ENCODE measurements at places on chromosomes 3 and 15.

DNA sequence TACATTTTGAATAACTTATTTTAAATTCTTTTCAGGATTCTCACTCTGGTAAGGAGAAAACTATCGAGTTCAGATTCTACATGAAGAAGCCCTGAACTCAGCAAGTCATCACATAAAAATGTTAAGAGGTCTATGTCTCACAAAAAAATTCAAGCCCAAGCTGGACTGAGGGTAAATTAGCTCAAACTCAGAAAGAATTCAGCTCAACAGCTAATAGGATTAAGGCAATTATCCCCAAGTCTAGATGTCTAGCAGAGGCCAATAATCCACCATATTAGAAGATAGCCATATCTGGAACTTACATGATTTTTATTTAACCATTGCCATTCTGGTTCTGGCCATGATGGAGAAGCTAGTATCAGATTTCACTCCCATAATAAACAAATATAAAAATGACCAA lies 909.7 kb downstream of the PLOD2 start:
- no peak for DNase-seq

DNA sequence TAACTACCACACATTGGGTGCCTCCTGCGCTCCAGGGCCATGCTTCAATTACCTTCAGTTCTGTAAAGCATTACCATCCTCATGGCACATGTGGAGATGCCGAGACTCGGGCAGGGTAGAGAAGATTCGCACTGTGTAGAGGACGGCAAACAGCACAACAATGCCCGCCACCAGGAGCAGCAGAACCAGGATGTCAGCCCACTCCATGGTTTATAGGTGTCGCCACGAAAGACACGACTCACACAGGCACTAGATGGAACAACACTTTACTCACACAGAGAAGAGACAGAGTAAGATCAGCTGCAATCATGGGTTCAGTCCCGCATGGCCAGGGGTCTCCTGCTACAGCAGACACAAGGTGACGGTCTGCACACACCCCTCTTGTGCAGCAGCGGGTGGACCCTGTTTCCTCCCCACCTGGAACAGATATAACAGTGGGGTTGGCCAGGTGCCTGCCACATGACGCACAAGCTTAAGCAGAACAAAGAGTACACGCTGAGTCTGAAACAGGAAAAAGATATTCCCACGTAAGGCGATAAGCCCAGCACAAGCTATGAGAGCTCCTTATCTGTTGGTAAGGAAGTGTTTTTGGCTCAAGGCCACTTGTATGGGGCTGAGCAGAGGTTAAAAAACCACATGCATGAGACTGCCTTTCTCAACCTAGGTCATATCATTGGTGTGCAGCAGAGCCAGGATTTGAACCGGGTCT lies 2.5 kb upstream of the TBC1D21 start:
- no peak for DNase-seq

- DNase-seq = no peak
These were observed 51.7 kb downstream of the MYO5C start for GRCh38 chr15:52243697-52244555.

- no peak for DNase-seq
These were observed 18.4 kb upstream of the SOX2 start for GRCh38 chr3:181693280-181693679.

- no peak for DNase-seq
These were observed 496.0 kb upstream of the THBS1 start for GRCh38 chr15:39084674-39085530.

- DNase-seq = no peak
These were observed 32.7 kb downstream of the GLDN start for GRCh38 chr15:51374131-51374530.

DNA sequence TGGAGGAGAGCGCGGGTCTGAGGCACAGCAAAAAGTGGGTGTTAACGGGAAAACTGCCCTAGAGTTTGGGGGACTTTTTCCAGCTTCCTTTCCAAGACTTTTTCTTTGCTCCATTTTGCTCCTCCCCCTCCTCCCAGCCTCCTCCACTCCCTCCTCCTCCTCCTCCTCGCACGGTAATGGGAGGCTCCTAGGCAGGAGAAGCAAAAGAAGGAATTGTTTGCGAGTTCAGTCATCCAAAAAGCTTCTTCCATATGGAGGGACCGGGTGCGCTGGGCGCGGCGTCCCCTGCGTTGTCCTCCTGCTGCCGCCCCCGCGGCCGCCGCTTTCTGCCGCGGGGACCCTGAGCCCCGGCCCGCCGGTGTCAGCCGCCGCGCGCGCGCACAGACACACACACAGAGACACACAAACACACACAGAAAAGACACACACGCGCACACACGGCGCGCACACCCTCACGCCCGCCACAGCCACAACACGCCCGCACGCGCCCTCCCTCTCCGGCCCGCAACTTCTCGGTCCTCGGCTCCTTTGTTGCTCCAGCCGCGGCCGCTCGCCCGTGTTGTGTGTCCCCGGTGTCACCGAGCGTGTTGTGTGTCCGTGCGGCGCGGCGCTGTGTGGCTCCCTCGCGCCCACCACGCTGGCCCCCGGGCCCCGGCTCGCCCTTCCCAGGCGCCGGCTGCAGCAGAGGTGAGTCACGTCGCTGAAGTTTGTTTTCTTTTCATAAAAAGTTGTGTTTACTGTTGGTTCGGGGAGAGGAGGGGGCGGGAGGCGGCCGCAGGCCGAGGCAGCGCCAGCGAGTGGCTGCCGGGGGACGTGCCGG lies at the start of gene BOC:
Gene BOC, plus strand, starts transcription at position 228 of the 820 bp plus-strand sequence. CDS start 38,246 bp downstream, outside the sequence.
- no peak for DNase-seq

DNA sequence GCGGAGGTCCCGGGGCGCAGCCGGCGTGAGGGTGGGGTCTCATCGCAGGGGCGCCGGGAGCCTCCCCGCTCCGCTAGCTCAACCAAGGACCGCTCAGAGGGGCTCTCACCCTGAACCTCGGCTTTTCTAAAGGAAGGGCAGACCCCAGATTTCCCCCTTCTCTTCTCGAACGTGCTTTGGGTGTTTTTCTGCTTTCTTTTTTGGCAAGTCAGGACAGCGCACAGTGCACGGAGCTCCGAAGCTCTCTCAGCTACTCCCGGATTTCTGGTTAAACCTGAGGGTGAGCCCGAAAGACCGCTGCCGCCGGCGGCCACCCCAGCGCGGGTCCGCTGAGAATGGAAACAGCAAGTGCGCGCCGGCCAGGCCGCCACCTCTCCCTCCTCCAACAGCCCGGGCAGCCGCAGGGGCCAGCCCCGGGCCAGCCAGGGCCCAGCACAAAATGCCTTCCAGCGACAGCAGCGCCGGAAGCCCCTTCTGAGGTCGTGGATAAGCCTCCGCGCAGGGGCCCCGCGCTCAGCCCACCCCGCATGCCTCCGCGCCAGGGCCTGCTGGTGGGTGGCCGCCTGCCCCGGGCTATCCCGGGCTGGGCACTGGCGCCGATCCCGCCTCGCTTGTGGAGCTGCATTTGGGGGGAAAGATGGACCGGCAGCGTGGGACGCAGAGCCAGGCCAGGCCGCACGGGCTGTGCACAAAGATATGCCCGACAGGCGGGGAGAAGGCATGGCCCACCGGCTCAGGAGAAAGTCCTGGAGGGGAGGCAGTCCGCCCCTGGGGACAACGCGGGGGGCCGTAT lies 8.2 kb upstream of the OCA2 start:
- DNase-seq = no peak

DNA sequence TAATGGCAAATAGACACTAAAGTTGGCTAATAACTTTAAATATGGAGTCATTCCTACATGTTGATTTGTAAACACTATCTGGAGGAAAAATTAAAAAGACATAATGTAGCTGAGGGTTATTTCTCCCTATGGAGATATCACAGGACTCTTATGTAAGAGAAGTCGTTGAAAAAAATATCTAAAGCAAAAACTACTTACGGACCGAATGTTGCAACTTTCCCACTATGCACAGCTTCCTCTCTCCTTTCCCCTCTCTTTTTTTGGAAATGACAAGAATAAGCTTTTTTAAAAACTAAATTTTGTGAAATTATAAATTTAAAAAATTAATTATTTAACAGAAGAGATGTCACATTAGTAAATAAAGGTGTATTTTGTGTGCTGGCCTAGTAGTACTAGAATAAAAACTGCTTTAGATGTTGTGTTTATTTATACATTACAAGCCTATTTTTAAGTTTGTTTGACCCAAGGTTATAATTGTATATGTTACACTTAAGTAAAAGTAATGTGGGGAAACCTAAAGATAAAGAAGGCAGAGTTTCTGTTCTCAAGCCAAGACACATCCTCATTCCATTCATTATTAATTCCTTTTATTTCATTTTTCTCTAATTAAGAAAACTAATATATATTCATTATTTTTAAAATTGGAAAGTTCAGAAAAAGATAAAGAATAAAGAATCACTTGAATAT lies 20.7 kb upstream of the PPARG start:
- DNase-seq = no peak

- DNase-seq = no peak
These were observed 27.1 kb downstream of the IL20RB start for GRCh38 chr3:136984837-136985236.

Data from CD4-positive, alpha-beta memory T cell (primary cell).